Stimulated activated CD4-positive, alpha-beta T cell treated with anti-CD3 and anti-CD28 coated beads, Interleukin-12 subunit alpha, Interleukin-12 subunit beta, amount 100 ng/mL, for 48 hours (primary cell): ENCODE measurements at places on chromosomes 1 and 21.

DNA sequence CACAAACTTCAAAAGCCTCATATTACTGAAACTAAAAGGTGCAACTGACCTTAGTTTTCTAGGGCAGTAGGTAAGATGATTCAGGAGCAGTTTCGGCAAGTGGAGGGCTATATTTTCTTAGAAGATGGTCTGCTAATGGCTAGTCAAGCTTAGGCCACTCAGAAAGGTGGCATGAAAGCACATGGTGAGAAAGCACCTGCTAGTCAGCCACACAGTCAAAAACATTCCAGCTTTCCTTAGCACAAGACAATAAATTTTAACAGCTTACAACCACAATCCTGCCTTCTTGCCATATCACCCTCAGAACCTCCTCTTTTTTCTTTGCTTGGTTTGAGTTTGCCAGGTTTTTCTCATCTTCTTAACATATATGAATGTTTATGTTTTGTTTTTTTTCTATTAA, 81.1 kb upstream of the SLFNL1 start:
- no peak for DNase-seq

GRCh38 chr1:28540651-28541050, 12.2 kb upstream of the TRNAU1AP start:
- DNase-seq = no peak

DNA sequence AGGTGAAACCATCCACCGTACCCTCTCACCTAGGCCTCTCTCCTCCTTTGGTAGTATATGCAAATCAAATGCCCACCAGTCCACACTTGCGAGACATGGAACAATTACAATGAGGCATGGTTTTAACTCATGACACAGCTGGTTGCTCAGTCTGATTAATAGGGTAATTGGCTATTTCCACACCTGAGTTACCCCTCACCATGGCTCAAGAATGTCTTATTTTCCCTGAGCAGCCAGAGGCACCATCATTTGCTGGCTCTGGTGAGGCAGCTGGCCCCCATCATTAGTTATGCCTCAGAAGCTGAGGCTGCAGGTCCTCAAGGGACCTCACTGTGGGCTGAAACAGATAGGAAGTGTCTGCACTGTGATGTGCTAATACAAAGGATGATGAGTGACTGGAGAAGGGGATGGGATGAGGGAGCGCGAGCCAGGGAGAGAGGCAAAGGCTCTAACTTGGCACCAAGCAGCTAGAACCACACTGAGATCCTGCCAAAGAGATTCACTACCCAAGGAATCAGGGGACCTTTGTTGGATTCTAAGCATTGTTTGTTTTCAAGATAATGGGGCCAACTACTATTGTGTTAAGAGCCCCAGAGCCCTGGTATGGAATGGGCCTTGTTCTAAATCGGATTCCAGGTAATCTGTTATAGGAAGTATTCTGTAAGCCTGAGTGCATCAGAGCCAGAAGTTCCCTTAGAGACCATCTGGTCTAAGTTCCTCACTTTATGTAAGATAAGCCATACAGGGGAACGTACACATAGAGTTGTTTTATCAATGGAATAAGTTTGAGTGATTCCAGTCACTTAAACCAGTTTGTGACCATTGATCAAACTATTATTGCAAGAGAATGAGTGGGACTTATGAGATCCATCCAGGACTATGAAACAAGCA, 80.0 kb upstream of the CNTN2 start:
- DNase-seq = no peak

- DNase-seq = no peak
Measured at GRCh38 chr1:236185687-236186086, 43.3 kb downstream of the GPR137B start.

DNA sequence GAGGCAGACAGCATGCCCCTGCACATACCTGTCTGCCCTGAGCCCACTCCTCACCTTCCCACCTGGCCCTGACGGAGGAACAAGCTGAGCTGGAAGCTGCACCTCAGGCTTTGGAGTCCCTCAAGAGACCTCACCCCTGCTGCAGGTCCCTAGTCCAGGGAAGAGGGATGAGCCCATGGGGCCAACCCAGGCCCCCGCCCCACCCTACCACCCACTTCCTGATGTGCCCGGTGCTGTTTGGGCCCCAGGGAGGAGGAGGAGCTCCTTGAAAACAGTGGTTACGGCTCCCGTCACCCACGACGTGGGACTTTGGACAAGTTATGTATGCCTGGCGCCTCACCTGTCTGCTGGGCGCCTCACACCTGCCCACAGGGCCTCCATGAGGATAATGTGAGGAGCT, 250.2 kb downstream of the NPHP4 start:
- DNase-seq = no peak

GRCh38 chr1:212920896-212921295, 29.4 kb upstream of the VASH2 start:
- DNase-seq = no peak

- no peak for DNase-seq
Measured at GRCh38 chr1:68231627-68232288, 565 bp downstream of the WLS start.

- no peak for DNase-seq
Measured at GRCh38 chr1:7233237-7233540, 447.9 kb downstream of the CAMTA1 start.

DNA sequence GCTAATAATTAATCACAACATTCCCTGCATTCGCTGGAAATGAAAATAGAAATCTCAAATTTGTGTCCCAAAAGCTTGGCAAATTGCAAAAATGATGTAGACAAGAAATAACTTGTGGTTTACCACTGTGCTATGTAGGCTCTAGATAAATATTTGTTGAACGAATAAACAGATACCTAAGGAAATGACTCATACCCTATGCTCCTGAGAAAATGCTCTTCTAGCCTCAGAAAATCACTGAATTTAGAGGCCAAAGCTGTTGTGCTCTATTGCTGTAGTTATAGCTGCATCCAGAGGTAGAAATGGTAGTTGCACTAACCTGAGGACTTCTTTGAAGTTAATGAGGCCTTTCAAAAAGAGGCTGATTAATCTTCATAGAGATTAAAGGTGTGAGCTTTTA, 142.0 kb upstream of the ZNHIT6 start:
- DNase-seq = no peak

DNA sequence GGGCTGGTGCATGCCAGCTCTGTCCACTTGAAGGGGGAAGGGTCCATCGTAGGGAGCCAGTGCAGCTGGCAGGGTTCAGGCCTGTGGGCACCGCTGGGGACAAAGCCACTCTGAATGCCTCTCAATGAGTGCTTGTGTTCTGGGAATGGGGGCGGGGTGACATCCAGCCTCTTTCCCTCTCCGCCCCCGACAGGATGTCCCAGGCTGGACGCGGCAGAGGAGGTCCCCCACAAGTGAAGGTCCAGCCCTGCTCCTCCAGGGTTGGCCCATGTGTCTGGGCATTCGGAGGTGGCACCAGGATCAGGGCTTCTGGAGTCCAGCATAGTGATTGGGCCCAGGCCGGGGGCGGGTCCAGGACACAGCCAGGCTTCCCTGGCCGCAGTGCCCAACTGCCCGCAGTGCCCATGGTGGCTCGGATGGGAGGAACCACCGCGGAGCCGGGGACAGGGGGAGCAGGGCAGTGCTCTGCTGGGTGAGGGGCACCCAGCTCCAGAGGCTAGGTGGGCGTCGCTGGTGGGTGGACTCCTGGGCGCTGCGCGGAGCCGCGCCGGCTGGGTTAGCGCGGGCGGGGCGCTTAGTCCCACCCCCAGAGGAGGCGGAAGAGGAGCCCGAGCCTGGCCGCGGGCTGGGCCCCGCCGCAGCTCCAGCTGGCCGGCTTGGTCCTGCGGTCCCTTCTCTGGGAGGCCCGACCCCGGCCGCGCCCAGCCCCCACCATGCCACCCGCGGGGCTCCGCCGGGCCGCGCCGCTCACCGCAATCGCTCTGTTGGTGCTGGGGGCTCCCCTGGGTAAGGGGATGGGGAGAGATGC, at the start of gene SHISA4:
TSS of gene SHISA4 (plus strand) at position 617 of the 808 bp plus-strand sequence. CDS start at position 714, 97 bp downstream.
- DNase-seq = no peak

- DNase-seq = no peak
Measured at GRCh38 chr1:183073320-183073719, 50.1 kb downstream of the LAMC1 start.

- DNase-seq = peak; percentile 12
Measured at GRCh38 chr1:162878000-162878596, 17.1 kb upstream of the CCDC190 start.

- DNase-seq = no peak
Measured at GRCh38 chr1:12626888-12627287, 8.9 kb upstream of the DHRS3 start.

GRCh38 chr1:183696981-183697380, 43.9 kb upstream of the APOBEC4 start:
- DNase-seq = no peak

DNA sequence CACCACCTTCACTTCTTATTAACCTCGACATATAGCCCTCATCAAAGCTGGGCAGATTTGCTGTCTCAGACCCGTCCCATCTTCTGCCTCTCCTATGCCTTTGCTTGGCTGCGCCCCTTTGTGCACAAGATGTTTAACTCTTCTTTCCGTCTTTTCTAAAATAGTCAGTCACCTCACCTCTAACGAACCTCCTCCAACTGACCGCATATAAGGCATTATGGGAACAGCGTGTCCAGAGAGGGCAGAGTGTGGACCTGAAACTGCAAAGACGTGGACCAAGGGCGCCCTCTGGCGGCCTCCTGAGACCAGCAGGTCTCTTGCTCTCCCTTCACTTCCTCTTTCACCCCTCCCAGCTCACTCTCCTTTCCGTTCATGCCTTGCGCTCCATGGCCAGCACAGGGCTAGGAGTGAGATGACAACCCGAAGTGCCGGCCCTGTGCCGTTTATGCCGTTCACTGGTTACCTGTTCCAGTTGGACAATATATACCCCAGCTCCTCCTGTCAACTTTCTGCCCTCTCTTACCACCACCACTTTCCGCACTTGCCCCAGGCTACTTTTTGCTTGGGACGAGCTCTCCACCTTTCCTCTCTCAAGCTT, 2.5 kb upstream of the METTL25B start:
- DNase-seq = peak; percentile 75

GRCh38 chr1:55789466-55789865, 574.3 kb upstream of the USP24 start:
- DNase-seq = no peak

- no peak for DNase-seq
Measured at GRCh38 chr1:207396168-207396746, 57.9 kb upstream of the CR2 start.

- no peak for DNase-seq
Measured at GRCh38 chr1:221667504-221667903, 74.4 kb downstream of the DUSP10 start.

DNA sequence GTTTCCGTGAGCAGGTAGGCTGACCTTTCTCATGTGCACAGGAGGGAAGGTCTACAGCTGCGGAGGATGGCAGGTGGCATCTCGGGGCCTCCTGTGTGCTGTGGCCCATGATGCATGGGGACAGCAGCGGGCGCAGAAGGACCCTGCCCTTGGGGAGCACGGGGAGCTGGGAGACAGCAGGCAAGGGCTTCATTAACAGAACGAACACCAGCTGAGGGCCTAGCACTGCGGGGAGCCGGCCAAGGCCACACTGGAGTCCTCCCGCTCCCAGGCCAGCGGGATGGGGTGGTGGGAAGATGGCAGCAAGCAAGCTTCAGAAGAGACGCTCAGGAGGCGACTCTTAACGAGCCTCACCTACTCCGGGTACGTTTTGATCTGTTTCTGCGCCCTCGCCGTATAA, 66.6 kb downstream of the SCCPDH start:
- no peak for DNase-seq

DNA sequence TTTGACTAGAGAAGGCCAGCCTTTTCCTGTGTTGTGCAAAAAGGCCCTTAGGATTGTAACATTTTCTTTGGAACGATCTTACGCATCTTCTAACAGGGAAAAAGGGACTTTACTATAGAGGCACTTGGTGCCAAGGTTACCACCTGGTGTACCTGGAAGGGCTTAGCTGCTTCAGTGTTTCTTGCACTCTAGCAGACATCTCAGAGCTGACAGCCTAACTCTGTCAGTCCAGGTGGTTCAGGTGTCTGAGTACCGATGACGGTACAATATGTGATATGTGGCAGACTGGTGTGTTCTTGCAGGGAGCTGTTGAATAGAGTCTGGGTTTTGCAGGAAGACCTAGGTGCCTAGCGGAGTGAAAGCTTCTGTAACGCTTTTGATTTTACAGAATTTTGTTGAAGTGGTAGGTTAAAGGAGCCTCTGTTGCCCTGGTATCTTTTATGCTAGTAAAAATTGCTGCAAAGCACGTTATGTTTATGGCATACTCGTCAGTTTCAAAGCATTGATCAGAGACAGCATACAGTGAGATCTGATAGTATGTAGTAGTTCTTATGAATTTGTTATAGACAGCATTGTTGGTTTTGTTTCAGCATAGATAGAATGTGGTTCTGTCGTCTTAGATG, 1.4 kb downstream of the MAGI3 start:
- no peak for DNase-seq
